ENCODE measurements at places on chromosomes 11 and 22.

DNA sequence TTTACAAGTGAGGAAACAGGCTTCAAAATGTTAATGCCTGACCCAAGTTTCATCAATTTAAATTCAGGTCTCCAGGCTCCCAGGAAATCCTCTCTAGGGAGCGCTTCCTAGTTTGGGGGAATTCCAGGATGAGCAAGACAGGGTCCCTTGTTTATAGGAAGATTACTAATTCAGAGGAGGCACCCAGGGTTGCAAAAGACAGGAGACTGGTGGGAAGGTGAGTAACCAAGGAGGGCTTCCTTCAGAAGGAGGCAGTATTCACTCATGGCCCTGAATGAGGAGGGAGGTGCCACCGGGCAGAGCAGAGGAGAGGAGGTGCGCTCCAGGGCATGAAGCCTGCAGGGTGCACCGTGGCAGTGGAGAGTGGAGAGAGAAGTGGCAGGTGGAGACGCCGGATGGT lies 1.6 kb downstream of the TMEM132A start:
- DNase-seq, result no peak

- DNase-seq, result no peak
Measured at GRCh38 chr11:115916608-115917007, 412.4 kb upstream of the CADM1 start.

DNA sequence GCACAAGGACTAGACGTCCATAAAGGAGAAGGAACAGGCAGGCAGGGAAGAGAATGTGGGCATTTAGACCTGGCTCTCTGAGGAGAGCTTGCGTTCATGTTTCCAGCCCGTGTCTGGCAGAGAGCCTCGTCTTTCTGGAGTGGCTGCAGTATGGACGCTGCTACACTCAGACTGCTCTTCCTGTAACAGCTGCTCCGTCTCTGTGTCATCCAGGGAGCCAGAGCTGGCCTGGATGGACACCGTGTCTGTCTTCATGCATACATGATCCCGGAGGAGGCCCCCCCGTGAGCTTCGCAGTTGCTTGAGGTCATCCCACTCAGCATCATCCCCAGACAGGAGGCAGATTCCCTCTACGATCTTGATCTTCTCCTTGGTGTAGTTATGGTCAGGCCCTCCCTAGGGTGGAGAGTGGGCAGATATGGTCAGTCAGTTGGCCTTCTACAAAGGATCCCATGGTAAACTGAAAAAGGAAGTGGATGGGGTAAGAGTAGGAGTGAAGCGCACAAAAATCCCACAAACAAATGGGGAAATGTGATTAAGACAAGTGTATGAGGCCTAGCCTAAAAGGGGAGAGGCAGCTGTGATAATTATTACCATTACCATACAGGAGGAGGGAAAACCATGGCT lies 13.0 kb upstream of the CKAP5 start:
- DNase-seq, result no peak

GRCh38 chr22:29032014-29032475 lies 29.6 kb downstream of the C22orf31 start:
- DNase-seq, result no peak

GRCh38 chr11:14480716-14481115 lies 18.9 kb downstream of the COPB1 start:
- DNase-seq, result no peak

GRCh38 chr11:35796562-35796961 lies 134.0 kb downstream of the TRIM44 start:
- DNase-seq, result no peak

DNA sequence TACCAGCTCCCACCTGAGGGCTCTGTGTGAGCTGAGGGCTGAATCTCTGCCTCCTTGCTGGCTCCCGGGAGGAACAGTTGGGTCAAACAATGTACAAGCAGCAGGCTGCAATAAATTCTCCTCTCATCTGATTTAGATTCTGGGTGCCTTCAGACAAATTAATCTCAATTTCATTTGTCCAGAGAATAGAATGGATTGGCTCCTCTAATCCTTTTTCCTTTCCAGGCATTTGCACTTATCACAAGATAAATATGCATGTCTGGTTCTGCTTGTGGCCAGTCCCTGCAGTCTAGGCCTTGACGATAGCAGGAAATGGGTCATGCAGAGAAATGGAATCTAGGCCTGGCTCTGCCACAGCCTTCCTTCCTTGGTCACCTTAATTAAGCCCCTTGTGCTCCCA lies 28.7 kb downstream of the UPB1 start:
- no peak for DNase-seq

DNA sequence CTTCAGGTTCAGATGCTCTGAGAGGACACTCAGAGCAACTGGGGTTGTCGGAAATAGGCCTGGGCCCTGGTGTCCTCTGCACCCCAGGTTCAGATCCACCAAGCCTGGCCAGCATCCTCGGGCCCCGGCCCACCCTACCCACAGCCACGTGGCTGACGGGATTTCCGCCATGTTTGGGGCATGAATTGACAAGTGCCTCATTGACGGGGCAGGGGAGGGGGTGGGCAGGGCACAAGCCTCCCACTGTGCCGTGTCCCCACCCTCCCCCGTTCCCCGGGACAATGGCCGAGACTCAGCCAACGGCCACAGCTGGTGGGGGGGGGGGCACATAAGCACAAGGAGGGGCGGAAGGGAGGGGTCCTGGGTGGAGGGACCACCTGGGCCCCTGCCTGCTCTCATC lies 8.5 kb downstream of the MYRF start:
- no peak for DNase-seq

DNA sequence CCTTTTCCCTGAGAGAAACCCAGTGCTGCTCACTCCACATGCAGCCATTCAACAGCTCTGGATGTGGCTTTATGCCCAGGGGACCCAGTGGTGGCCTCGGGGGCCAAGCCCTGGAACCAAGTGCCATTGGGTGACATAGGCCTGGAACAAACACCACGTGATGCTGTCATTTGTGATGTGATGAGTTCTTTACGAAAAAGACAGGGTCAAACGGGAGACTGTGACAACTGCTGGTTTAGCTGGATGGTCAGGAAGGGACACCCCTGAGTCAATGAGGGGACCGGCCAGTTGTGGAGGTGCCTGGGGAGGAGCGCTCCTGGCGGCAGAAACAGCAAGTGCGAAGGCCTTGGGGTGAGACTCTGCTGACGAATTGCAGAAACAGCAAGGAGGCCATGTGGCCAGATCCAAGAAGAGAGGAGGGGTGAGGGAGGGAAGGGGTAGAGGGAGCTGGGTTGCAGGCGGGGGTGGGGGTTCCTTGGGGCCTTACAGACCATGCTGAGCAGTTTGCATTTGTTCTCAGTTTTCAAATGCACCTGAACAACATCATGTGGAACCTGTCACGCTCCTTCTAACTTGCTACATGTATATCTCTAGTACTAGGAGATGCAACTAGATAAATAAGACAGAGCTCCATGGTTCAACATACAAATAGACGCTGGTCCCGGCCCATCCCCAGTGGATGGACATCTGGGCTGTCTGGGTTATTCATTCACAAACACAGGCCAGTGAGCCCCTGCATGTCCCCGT lies 56.1 kb downstream of the IGLL5 start:
- DNase-seq, result peak; percentile 45

- no peak for DNase-seq
Measured at GRCh38 chr11:70298243-70298915, 27.9 kb downstream of the PPFIA1 start.

DNA sequence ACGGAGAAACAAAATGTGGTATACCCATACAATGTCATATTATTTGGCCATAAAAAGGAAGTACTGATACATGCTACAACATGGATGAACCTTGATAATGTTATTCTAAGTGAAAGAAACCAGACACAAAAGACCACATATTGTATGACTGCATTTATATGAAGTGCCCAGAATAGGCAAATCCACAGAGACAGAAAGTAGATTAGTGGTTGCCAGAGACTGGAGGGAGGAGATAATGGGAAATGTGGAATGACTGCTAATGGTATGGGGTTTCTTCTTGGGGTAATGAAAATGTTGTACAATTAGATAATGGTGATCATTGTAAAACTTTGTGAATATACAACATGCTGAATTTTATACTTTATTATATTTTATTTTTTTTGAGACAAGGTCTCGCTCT lies 5.6 kb upstream of the SLC43A1 start:
- DNase-seq, result no peak

- DNase-seq, result no peak
Measured at GRCh38 chr22:26122920-26123468, 46.3 kb upstream of the SEZ6L start.

- no peak for DNase-seq
Measured at GRCh38 chr11:117631336-117632140, 165.5 kb downstream of the DSCAML1 start.

GRCh38 chr22:20537325-20537756 lies 29.9 kb downstream of the MED15 start:
- no peak for DNase-seq

- no peak for DNase-seq
Measured at GRCh38 chr22:38109371-38110001, 998 bp downstream of the BAIAP2L2 start.

DNA sequence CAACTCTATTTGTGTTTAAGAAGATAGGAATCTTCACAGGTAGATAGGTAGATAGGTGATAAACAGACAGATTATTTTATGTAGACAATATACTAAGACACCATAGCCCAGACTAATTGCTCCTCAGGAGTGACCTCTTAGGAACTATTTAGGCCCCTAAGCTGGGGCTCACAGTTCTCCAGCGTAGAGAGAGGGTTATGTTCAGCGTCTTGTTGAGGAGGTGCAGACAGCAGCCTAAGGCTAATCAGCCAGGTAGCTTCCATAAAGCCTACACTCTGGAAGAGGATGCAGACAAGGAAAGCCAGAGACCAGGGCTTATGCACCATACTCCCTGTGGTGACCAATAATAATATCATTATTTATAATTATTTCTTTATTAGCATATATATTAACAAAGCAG lies 705.2 kb downstream of the LRRC4C start:
- DNase-seq, result no peak

DNA sequence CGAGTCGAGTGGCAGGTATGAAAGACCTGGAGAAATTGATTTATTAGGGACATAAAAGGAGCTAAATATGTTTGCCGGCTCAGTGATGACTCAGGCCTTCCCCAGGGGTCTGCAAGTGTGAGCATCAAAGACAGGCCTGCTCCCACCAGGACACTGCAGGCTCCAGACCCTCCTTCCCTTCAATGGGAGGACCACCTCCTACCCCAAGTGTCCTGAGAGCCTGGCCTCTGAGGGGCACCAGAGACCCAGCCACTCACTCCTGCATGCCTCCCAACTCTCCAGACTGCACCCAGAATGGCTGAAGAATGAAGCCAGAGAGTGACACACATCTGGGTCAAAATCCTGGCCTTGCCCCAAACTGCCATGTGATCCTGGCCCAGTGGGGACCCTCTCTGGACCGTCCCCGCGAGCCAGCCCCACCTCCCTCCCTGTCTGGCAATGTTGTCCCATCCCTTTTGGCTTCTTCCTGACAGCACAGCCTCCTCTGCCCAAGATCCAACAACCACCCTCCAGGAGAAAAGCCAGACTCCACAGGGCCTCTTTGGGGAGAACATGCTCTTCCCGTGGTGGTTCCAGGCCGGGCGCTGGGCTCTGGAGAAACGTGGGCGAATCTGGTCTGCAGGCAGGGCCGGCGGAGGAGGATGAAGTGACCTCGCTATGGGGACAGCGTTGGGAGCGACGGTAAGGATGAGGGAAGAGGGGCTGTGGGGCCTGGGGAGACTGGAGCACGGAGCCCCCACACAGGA lies 36.2 kb downstream of the CYTH4 start:
- DNase-seq, result no peak

- DNase-seq, result no peak
Measured at GRCh38 chr11:13848031-13848430, 114.5 kb upstream of the SPON1 start.

DNA sequence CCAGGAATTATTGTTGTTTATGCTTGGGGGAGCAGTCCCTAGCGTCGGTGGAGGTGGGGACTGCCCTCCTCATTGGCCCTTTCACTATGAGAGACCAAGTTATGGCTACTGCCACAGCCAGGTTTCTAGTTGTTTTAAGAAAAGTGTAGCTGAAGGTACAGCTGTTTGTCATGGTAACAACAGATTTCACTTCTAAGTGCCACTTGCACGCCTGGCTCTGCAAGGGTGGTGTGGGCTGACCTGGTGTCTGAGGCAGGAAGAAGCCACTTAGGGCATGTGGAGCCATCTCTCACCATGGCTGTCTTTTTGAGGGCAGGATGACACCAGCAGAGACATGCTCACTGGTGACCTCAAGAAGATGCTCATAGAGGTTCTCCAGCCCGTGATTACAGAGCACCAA lies 46.3 kb upstream of the MPEG1 start:
- DNase-seq, result no peak

GRCh38 chr22:45096256-45096907 lies 67.3 kb upstream of the NUP50 start:
- DNase-seq, result peak; percentile 73

GRCh38 chr11:5514841-5515240 lies 1.7 kb downstream of the UBQLNL start:
- DNase-seq, result no peak

GRCh38 chr22:35611891-35612576 lies 5.1 kb downstream of the MB start:
- no peak for DNase-seq

DNA sequence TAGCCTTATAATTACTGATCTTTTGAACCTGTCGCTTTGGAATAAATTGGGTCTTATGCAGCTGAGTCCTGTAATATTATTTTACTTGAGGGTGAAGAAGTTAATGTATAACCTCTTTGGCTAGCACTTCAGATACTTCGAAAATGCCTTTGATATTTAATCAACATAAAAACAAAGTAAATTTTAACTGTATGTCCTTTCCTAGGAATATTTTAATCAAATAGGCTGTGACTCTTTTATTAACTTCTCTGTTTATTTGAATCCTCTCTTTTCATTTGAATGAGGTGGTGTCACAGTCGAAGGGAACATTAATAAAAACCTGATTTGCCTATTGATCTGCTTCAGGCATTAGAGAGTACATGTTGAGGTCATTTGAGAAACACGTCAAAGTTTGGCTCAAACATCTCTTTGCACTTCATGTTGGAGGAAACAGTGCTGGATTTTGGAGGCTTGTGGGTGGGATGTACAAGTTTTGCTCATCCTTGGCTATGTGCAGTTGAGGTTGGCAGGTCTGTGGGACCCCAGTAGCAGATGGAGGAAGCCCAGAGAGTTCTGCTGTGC lies 143.6 kb downstream of the NCAM1 start:
- no peak for DNase-seq

GRCh38 chr22:23383491-23384361 lies 196.4 kb downstream of the IGLL1 start:
- no peak for DNase-seq

DNA sequence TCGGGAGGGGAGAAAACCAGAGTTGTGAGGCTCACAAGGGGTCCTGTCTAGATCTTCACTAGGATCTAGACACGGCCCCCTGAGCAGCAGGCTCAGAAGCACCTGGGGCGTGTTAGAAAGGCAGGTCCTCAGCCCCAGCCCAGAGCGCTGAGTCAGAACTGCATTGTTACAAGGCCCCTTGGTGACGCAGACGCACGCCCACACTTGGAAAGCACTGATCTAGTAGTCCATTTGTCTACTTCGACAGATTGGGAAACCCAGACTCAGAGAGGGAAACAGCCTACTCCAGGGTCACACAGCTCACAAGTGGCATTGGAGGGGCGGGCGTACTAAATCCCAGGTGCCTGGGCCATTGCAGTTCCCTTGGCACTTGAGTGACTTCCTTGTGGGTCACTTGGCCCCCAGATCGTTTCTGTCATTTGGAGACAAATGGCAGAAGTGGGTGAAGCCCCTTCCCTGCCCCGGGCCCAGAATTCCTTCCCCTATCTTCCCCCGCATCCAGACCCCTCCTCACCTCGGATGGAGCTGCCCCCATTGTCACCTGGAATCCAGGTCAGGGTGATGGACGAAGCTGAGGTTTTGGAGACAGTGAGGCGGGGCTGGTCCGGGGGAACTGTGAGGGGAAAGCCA lies 110.8 kb downstream of the CEP164 start:
- DNase-seq, result no peak

GRCh38 chr11:64850979-64851567 lies 6.6 kb upstream of the CDC42BPG start:
- DNase-seq, result no peak

Measured in activated CD8-positive, alpha-beta memory T cell treated with anti-CD3 and anti-CD28 coated beads for 24 hours (primary cell).